ENCODE measurements at places on chromosomes 3 and 15. TPM values are rescaled to one million over a fixed set of nuclear protein-coding genes. Genes with fewer than 3 reads are reported as not detected.

Gene FOXP1
- polyA plus RNA-seq, result 6.1 TPM

Gene SOX2
- polyA plus RNA-seq, result 7.2 TPM

Gene MITF
- polyA plus RNA-seq, result not detected

Gene XPC
- 21.9 TPM for polyA plus RNA-seq

Measured in neural cell (in vitro differentiated cells).